Midbrain (tissue), 1 donor: ENCODE measurements at places on chromosomes 3 and 15.

- DNase-seq = no peak
Observed at GRCh38 chr15:78810362-78811123, 721 bp downstream of the ADAMTS7 start.

- DNase-seq = no peak
Observed at GRCh38 chr15:24857763-24858162, 97.0 kb upstream of the SNRPN start.

DNA sequence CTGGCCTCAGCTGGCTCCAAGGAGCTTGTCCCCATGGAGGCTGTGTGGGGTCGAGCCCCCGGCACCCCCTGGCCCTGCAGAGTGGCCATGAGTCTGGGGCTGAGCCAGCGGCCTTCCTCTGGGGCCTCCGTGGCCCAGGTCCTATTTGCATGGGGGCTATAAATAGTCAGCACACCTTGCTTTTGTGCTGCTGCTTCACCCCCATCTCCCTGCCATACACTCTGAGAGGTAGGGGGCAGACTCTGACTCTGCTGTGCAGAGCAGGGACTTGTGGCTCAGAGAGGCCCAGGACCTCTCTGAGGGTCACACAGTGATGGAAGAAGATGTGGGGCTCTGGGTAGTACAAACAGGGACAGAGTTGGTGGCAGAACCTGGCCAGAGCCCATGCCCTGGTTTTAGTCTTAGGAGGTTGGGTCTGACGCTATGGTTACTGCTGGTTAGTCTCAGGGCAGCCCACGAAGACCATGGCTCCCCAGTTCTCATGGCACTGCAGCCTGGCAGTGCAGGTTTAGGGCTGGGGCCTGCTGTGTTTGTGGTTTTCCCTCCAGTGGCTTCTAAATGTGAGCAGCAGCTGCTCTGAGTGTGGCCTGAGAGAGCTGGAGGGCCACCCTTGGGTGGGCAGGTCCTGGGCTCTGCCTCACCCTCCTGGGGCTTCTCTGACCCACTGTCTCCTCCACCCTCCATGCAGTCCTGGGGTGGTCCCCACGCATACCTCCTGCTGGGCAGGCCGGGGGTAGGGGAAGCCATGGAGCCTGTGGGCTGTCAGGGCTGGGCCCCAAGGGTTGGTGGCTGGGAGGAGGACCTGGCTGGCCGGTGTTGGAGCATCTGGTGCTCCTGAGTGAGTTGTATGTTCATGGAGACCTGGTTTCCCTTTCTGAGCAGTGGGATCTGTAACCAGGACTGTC, 13.6 kb downstream of the PRKCD start:
- no peak for DNase-seq

- DNase-seq = no peak
Observed at GRCh38 chr3:175150812-175151401, 291.8 kb downstream of the NAALADL2 start.

DNA sequence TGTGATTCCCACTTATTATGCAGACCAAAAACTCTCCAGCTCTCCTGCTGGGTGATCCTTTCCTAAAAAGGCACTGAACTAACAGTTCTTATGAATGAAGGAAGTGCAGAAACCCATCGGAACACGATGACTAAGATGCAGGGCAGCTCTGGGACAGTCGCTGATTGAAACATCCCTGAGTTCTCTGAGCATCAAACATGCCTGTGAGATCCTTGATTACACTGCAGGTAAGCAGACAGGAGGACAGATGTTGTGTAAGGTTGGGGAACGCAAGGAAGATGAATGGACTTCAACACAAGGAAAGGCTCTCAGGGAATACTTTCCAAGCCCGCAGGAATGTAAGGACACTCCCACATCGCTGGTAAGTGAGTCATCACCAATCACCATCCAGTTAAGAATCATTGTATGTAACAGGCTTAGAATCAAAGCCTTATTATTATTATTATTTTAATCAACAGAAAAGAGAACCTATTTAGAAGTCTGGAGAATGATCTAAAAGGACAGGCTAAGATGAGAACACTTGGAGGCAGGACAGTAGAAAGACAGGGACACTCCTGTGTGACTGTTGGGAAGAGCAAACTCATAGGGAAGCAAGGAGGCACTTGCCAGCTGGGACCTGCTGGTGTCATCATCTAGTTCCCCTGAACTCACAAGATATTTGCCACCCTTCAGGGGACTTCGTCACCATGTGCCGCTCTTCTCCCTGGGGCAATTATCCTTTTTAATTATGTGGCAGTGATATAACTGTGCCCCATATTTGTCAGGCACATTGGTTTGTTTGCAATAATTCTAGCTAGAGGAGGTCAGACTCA, 26.0 kb downstream of the TMEM158 start:
- DNase-seq = no peak

GRCh38 chr3:30011237-30011803, 595.1 kb upstream of the TGFBR2 start:
- no peak for DNase-seq

- DNase-seq = no peak
Observed at GRCh38 chr15:41115161-41115651, 874 bp downstream of the INO80 start.

GRCh38 chr3:148847351-148847750, 17.7 kb upstream of the CPA3 start:
- no peak for DNase-seq

DNA sequence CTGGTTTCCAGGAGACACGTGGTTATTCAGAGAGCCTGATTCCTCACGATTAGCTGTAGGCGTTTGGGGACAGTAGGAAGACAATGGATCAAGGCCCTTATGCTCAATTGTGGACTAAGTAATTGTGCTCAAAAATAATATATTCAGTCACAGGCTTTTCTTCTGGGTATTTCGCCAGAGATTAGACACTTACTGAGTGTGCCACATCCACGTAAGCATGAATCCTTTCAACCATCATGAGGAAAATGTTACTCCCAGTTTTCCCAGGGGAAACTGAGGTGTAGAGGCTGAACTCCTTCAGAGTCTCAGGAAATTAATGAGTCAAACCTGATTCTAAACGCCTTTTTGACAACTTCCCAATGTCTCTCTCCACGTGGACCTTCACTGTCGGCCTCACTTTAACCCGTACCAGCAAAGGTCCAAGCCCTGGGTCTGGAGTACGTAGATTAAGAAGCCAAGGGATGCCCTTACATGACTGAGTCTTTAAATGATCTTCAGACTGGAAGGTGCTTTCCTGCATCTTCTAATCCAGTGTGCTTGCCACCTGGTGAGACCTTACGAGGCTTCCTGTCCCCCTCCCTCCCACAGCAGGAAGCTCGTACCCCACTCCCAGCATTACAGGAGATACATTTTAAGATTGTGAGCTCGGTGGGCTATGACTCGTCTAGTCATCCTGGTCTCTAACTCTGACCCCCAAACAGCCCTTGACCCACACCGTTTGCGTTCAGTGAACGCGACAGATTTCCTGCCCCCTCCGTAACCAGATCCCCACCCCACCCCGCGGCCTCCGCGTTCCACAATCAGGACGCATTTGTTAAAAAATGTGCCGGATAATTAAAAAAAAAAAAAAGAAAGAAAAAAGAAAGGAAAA, 1.7 kb downstream of the PKM start:
- no peak for DNase-seq

GRCh38 chr15:71152542-71152941, 37.3 kb downstream of the THSD4 start:
- DNase-seq = no peak

GRCh38 chr3:146625186-146625775, 20.1 kb upstream of the PLSCR5 start:
- DNase-seq = no peak
